ENCODE measurements at places on chromosomes 12 and 14.

- no peak for DNase-seq
Observed at GRCh38 chr14:61671082-61671481, 24.2 kb upstream of the HIF1A start.

GRCh38 chr14:103052407-103052806, 4.9 kb downstream of the CDC42BPB start:
- DNase-seq = no peak

DNA sequence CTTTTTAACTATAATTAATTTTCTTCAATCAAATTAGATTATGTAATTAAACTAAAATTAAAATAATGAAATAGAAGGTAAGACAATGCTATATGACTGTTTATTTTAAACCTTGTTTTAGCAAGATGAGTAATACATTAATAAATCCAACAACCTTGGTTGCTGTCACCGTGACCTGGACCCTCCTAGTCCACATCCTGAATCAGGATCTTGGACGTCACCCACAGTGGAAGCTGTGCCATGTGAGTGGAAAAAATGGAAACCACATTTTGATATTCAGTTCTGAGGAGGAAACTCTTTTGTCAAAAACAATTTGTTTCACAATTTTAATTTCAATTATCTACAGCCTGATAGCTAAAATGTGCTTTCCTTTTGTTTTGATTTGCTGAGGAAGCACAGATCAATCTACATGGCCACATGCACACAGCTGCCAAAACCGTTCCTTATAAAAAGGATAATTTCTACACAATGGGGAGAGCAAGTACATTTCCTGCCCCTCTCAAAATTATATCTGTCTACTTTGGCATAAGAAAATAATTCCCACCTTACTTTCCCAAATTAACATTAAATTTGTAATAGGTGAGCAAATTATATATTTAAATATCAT, 255.5 kb downstream of the RASSF9 start:
- DNase-seq = no peak

DNA sequence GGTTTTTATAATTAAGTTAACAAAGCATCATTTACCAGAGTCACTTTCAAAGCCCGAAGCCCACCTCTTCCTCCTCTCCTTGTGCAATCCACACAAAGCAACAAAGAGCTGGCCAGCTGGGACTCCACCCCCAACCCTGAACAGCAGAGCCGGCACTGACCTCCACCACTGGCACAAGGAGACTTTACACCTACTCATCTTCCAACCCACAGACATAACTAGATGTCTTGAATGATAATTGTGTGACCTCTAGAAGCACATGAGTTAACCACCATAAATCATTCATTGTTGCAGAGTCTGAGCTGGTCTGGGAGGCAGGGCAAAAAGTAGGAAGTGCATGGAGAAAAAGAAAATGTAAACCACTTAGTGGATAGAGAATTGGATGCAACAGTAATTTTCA, 72.2 kb downstream of the ST8SIA1 start:
- DNase-seq = no peak
